Left lung (tissue), 14 donors: ENCODE measurements at places on chromosomes 2 and 18.
A peak's percentile ranks its signal among the peaks of the same experiment; 100 is the strongest.

GRCh38 chr2:148746973-148747372, 102.4 kb downstream of the EPC2 start:
- no peak for DNase-seq

GRCh38 chr2:197894751-197895274, 90.4 kb downstream of the PLCL1 start:
- DNase-seq = no peak

- no peak for DNase-seq
Observed at GRCh38 chr2:122867941-122868340, 1112.5 kb downstream of the TSN start.

- no peak for DNase-seq
Observed at GRCh38 chr2:172416447-172417058, 10.8 kb upstream of the ITGA6 start.

- no peak for DNase-seq
Observed at GRCh38 chr2:14520385-14520945, 112.1 kb upstream of the LRATD1 start.

GRCh38 chr2:27728081-27728858, 43.2 kb upstream of the MRPL33 start:
- DNase-seq = no peak

- DNase-seq = no peak
Observed at GRCh38 chr2:18719978-18720775, 130.8 kb upstream of the NT5C1B start.

DNA sequence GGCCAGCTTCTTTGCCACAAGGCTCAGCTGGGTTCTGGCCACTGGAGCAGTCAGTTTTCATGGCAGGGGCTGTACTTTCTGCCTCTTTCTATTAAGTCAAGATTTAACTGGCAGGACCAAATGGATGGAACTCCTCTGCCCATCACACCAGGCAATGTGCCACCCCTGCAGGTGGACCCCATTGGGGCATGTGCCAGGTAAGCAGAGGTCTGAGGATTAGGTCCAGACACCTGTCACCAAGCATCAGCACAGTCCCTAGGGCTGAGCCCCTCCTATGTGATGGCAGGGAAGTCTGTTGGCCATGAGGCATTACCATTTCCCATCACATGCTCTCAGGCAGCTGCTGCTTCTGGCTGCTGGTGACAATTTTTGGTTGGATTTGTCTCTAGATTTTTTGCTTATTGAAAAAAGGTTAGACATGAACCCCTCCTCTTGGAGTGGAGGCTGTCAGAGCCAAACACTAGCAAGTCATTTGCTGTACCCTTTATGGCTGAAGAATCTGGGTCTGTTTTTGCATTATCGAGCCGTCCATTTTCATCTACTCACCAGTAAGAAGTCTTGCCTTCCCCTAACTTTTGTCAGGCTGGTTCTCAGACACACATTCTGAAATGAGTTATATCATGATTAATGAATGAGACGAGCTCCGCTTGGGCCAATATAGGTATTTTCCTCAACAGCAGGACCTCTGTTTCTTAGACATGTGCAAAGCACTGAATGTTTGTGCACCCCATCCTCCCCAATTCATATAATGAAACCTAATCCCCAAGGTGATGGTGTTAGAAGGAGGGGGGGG, 328.0 kb downstream of the TSN start:
- DNase-seq = no peak

DNA sequence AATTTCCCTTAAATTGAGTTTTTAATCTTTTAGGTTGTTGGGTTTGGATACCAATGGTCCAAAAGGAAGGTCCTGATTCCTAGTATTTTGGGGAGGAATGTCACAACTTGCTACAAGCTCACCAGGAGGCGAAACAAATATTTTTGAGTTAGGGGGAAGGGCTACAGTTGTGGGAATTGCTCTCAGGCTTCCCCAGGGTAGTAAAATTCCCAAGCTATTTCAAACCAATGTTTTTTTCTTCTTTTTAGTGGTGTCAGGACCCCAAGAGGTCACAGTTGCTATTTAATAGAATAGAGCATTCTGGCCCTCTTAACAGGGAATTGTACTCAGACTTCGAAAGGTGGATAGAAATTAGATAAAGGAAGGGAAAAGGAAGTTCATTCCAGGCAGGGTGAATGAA, 68.5 kb upstream of the ST3GAL5 start:
- DNase-seq = no peak

GRCh38 chr2:191701696-191702095, 23.8 kb downstream of the NABP1 start:
- no peak for DNase-seq

- no peak for DNase-seq
Observed at GRCh38 chr18:74131124-74131523, 16.5 kb downstream of the FBXO15 start.

- DNase-seq = no peak
Observed at GRCh38 chr2:6919901-6920742, 2.9 kb downstream of the RNF144A start.

- DNase-seq = no peak
Observed at GRCh38 chr2:153287109-153287801, 191.3 kb downstream of the RPRM start.

GRCh38 chr18:27415495-27415894, 230.4 kb upstream of the CHST9 start:
- DNase-seq = no peak

- no peak for DNase-seq
Observed at GRCh38 chr18:21593540-21594257, 6.8 kb downstream of the ESCO1 start.

DNA sequence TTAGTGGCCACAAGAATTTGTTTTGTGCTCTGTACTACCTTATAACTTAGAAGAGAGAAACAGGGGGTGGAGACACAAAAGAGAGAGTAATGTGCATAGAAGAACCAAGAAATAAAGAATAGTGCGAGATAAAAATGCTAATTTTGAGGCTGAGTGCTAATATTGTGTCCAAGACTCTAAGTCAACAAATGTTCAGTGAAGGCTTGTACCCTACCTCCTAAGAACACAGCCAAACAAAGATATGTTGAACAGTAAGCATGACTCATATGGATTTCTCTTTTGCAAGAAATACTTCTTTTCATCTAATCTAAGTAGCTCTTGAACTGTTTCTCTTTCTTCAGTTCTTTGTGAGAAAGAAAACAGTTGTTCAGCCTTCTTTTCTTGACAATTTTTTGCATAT, 45.2 kb downstream of the GAREM1 start:
- no peak for DNase-seq

DNA sequence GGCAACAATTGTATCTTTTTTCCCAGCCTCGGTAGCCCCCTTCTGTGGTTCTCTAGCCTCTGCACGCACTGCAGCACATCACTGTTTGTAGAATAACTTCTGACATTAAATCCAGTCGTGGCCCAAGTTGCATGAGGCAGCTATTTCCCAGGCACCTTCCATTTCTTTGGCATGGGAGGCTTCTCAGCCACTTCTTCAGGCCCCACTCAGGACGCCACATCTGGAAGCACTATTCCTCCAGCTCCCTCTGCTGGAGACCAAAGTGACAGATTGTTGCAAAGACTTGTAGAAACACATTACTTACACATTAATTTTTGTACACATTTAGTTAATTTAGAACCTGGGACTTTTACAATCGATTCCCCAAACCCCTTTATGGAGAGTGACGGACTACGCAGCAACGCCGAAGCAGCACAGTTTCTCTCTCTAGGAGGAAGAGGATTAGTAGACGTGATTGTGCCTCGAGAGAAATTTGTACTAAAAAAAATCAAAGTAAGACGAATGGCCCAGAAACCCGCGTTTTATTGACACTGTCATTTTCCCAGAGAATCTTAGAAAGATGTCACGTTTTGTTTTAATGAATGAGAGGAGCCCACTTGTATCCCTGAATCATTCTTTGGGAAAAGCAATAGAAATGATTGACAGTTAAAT, 57.8 kb upstream of the RGPD5 start:
- DNase-seq = peak; percentile 70

- peak; percentile 87 for DNase-seq
Observed at GRCh38 chr2:30230497-30231211, 680 bp upstream of the LBH start.

- DNase-seq = no peak
Observed at GRCh38 chr2:239003624-239004273, 155.9 kb downstream of the TWIST2 start.

DNA sequence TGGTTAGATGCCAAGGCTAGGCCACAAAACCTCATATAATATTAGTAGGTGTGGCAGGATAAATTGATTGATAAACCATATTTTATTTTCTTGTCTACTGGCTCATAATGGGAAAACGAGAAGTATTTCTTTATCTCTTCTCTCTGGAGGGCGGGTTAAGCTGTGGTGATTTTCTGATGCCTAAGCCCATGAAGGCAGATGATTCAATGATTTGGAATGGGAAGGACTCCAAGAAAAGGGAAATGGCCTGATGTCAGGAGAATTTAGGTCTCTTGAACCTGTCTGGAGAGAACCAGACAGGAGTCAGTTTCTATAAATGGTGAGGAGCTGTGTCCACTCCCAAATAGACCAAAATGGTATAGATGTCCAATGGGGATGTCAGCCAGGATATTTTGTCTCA, 18.7 kb upstream of the MAP4K3 start:
- DNase-seq = no peak

GRCh38 chr2:151849413-151850010, 21.3 kb upstream of the ARL5A start:
- no peak for DNase-seq

DNA sequence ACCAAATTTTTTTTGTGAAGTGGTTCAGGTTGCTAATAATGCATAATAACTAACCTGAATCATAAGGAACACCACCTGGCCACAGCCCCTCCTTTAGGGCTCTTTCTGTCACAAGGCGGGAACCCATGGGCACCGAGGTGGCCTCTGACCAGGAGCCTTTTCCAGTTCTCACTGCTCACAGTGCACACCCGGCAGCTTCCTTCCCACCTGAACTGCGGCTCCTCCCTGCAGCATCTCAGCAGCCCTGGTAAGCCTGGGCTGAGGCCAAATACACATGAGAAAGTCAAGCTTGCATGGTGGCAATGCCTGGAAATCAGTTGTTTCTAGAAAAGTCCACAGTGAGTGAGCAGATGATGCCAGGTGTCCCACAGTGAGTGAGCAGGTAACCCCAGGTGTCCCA, 77.6 kb upstream of the SNTG2 start:
- no peak for DNase-seq

GRCh38 chr18:31302991-31303390, 15.0 kb upstream of the DSG1 start:
- no peak for DNase-seq

- DNase-seq = no peak
Observed at GRCh38 chr2:117562654-117563053, 251.8 kb upstream of the DDX18 start.

DNA sequence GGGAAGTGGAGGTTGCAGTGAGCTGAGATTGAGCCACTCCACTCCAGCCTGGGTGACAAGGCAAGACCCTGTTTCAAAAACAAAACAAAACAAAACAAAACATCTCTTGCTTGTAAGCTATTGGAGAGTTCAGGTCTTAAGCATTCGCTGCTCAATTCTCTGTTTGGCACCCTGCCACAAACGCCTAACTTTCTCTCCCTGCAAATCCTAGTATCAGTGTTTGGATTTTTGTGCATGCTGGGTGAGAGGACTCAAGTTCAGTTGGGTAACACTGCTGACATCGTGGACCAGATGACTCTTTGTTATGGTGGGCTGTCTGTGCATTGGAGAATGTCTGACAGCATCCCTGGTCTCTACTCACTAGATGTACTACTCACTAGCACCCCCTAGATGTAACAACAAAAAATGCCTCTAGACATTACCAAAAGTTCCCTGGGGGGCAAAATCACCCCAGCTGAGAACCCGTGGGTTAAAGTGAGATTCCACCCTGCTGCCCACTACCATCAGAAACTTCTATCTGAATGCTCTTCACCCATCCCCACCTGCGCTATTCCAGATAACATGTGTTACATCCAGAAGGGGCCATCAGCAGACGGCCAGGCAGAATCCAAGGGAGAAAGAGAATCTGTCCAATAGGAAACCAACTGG, 50.9 kb downstream of the CACNB4 start:
- DNase-seq = no peak

DNA sequence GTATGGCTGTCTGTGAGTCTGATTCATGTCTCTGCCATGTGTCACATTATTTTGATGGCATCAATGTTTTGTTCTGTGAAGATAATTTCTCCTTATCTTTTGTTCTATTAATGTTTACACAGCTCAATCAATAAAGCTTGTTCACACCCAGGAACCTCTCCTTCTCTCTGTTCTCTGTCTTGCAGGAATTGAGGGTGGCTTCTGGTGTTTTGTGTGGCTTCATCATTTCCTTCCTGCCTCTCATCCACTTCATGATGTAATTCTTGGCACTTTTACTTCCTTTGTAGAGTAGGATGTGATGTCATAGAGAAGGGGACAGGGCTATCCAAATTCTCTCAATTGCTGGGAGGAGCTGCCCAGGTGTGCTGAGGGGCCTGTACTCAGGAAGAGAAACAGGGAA, 27.2 kb downstream of the ASXL3 start:
- DNase-seq = peak; percentile 5

DNA sequence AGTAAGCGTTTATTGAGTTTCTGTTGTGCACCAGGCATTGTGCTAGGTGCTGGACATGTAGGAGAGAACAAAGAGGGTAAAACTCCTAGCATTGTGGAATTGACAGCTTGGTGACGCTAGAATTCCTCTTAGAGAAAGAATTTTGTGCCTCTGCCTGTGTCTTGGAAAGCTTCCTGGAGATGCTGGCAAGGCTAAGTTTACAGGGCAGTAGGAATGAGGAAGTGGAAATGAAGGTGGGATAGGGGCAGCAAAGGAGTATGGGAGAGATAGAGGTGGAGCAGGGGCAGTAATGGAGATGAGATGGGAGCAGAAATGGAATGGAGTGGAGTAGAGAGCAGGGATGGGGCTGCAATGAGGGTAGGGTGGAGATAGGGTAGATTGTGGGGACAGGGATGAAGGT, 29.8 kb downstream of the GPR39 start:
- no peak for DNase-seq

GRCh38 chr2:96528006-96528699, 8.4 kb upstream of the ARID5A start:
- DNase-seq = no peak

GRCh38 chr18:60176259-60176658, 196.3 kb downstream of the MC4R start:
- DNase-seq = no peak

- no peak for DNase-seq
Observed at GRCh38 chr2:60358476-60358875, 195.0 kb downstream of the BCL11A start.

GRCh38 chr2:230721712-230722111, 9.1 kb downstream of the CAB39 start:
- no peak for DNase-seq

DNA sequence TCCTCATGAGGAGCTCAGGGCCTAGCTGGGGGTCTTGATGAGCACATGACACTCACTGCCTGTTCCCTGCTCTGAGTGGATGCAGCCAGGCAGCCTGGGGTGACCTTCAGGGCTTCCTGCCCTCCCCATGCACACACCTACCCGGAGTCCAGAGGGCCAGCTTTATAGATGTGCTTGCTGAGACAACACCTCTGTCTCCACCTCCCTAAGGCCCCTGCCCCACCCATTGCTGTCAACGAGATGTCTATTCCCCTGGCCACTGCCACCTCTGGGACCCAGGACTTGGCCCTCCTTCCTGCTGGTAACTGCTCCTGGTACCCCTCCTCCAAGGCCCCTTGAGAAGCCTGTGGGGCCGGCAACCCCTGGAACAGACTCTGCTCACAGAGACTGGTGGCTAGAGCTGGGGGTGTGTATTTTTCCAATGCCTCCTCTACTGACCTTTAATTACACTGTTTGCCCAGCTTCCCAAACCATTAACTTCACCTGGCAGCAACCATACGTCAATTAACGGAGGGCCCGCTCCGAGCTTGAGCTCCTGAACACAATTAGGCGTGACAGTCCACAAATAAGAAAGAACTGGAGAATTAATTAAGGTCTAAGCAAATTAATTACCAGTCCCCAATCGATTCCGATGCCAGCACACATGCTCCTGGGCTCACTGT, 66.3 kb downstream of the EMX1 start:
- DNase-seq = no peak

GRCh38 chr2:120914839-120915521, 179.3 kb downstream of the GLI2 start:
- peak; percentile 76 for DNase-seq
